ENCODE measurements at places on chromosomes 16 and 17.

DNA sequence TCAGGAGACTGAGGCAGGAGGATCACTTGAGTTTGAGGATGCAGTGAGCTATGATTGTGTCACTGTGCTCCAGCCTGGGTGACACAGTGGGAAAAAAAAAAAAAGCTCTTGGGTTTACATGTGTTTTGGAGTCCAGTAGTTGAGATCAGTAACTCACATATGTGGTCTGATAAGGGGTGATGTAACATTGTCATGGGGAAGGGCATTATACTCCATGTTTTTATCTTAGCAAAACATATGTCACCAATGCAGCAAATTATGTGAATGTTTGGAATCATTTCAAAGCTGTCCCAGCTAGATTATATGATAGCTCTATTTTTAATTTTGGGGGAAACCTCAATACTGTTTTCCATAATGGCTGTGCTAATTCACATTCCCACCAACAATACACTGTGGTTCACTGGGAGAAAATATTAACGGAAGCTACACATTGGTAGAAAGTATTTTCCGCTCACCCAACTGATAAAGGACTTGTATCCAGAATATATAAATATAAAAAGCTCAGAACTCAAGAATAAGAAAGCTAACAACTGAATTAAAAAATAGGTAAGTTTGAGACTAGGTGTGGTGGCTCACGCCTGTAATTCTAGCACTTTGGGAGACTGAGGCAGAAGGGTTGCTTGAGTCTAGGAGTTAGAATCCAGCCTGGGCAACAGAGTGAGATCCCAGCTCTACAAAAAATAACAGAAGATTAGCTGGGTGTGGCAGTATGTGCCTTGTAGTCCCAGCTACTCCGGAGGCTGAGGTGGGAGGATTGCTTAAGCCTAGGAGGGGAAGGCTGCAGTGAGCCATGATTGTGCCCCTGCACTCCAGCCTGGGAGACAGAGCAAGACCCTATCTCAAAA lies 224.1 kb upstream of the TBX2 start:
- DNase-seq, result no peak

GRCh38 chr16:88700636-88701482 lies 5.3 kb downstream of the RNF166 start:
- peak; percentile 75 for DNase-seq

DNA sequence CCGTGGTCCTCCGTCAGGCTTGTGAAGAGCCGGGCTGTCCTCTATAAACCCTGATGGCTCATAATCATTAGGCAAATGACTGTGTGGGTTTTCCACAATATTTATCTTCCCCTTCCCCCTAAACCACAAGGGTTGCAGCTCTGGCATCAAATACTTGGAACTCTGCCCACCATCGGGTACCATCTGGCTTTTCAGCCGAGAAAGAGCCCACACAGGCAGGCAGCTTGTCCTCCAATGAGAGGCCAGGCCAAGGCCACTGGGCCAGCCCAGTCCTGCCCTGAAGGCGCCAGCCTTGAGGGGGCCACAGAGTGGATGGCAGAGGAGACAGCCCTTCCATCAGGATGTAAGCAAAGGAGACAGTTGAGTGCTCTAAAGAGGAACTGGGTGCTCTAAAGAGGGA lies 31.8 kb upstream of the NAT9 start:
- DNase-seq, result no peak

DNA sequence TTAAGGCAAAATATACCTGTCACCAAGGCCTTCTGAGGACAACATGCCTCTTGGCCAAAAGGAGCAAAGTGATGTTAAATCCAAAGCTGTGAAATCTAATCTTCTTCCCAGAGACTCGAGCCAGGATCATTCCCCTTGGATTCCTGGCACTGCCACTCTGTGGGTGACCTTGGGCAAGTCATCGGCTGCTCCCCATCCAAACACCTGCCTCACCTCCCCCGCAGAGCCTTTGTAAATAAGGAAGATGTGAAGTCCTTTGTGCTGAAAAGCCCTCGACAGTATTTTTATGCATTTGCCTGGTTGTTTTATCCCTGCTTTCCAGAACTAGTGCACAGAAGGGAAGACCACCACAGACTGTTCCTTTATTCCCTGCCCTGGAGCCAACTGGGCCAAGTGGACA lies 5.4 kb upstream of the CEP295NL start:
- no peak for DNase-seq

- no peak for DNase-seq
Observed at GRCh38 chr17:50280801-50281441, 6.7 kb downstream of the TMEM92 start.

DNA sequence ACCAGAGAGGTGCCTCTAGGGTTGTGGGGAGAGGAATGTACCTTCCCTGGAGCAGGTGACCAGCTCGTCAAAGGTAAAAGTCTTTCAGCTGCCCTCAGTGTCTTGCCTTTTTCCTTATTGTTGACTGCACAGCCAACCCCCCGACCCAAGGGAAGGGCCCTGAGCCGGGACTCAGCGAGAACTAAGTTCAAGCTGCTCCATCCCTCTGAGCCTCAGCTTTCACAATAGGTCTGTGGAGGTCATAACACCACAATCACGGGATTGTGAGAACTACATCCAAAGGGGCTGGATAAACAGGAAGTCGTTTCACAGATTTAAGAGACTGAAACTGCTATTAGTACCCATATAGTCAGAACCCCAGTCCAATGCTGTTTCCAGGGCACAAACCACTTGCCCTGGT lies 2.6 kb upstream of the KRT36 start:
- peak; percentile 56 for DNase-seq

GRCh38 chr16:1647856-1648255 lies 30.2 kb upstream of the JPT2 start:
- no peak for DNase-seq

GRCh38 chr17:19935169-19935568 lies 42.5 kb downstream of the AKAP10 start:
- peak; percentile 18 for DNase-seq

GRCh38 chr16:79150151-79150550 lies 450.4 kb downstream of the MAF start:
- DNase-seq, result no peak

DNA sequence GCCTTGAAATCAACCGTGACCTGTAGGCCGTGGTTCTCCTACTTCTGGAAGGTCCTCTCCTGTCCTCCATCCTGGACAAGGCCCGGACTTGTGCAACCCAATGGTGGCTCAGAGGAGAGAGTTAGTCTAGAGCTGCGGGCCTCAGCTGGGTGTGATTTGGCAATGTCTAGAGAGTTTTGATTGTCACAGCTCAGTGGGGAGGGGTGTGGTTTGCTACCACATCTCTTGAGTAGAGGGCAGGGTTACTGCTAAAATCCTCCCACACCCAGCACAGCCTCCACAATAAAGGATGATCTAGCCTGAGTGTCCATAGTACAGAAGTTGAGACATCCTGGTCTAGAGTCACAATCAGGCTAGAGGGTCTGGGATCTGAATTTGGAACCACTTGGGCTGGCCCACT lies 40.3 kb downstream of the MYH13 start:
- DNase-seq, result no peak

- no peak for DNase-seq
Observed at GRCh38 chr17:33079201-33079600, 87.6 kb downstream of the SPACA3 start.

DNA sequence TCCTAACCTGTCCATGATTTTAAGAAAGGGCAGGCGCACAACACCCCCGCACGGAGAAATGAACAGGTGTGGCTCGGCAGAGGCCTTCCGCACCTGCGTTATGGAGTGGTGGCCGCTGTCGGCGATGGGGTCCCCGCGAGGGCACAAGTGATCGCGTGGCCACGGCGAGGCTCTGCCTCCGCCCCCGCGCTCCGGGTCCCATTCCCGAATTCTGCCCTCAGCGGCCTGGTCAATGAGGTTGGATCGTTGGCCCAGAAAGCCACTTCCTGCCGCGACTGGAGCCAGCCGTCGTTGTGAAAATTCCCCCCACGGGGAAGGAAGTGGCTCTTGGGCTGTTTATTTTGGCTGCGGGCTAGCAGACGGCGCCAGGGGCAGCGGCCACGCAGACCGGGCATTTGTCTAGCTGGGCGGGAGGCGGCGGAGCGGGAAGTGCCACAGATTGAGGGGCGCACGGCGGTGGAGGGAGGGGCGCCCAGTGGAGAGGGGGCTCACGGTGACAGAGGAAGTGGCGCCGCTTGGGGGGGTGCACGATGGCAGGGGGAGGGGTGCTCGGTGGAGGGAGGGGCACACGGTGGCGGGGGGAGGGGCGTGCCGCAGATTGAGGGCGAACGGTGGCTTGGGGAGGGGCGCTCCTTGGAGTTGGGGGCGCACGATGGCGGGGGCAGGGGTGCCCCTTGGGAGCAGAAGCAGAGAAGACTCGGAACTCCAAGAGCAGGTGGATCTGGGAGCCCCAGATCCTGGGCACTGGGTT lies 25.0 kb downstream of the MRC2 start:
- DNase-seq, result peak; percentile 93

GRCh38 chr16:31382485-31383161 lies 10.5 kb upstream of the ITGAD start:
- peak; percentile 54 for DNase-seq

DNA sequence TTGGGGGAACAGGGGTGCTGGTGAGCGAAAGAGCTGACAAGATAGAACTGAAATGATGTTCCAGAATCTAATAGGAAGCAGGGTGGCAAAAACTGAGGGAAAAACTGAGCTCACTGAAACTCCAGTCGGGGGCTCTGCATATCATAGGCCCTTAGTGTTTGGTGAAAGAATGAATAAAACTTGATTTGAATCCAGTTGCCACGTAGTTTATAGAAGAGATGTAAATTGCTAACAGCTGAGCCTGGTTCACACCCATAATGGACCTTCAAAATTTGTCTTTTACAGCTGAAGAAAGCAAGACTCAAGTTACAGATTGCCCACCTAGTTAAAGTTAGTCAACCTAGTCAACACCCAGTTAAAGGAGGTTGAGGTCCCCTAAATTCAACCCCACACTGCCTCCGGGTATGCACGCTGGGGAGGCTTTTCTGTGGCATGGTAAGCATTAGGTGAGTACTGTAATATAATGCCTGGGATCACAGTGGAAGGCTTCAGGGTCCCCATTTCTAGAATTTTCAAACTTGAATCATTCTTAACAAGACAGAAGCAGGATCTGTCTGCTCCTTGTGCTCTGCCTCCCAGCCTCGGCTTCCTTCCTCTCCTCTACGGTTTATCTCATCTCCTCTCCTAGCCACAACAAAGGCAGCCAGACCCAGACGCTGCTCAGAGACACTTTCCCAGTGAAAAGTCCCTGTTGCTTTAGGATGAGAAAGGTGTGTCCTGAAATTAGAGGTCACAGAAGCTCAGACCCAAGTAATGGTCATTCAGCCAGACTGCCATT lies 26.9 kb upstream of the SUPT4H1 start:
- no peak for DNase-seq

- DNase-seq, result no peak
Observed at GRCh38 chr17:80778716-80779115, 212.9 kb upstream of the CHMP6 start.

GRCh38 chr17:41588126-41588810 lies 1.6 kb upstream of the KRT14 start:
- peak; percentile 9 for DNase-seq

DNA sequence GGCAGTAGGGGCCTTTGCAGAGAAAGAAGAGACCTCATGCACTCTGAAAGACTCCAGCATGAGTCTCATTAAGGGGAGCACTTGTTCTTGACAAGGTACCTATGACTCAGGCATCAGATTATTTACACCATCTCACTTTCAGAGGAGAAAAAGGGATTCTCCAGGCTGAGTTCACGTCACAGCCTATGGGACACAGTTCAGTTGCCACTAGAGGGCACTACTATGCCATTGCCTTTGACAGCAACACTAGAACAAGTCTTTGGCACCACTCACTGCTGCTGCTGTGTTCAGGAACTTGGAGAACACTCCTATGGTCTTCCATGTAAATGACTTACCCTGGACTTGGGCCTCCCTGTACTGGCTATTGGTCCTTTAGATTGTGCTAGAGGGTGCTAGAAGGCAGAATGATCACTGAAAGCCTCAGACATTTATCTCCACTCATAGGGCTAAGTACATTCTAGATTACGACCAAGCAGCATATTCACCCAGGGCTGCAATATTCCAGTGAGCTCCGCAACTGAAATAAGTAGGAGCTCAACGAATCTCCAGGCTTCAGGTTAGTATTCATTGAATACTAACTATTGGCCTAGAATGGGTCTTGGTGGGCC lies 225.1 kb upstream of the CA10 start:
- DNase-seq, result no peak

GRCh38 chr17:8382052-8382879 lies 727 bp downstream of the RPL26 start:
- DNase-seq, result no peak

DNA sequence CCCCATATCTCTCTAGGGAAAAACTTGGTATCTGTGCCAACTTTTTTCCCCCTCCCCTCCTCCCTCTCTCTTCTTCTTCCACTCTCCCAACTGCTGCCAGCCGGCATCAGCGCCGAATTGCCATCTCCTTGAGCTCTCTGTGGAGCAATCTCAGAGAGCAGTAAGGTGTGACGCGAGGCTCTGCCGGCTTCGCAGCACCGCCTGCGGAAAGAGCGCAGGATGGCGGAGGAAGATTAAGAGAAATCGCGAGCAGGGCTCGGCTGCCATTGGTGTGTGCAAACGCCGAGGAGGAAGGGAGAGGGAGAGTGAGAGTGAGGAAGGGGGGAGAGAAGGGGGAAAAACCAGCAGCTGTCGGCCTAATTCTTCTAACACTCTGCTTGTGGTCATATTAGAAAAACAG lies 44.2 kb downstream of the NEUROD2 start:
- DNase-seq, result no peak

- no peak for DNase-seq
Observed at GRCh38 chr16:28106467-28107215, 43.1 kb upstream of the GSG1L start.

- no peak for DNase-seq
Observed at GRCh38 chr16:57666353-57667047, 1.6 kb upstream of the ADGRG3 start.

GRCh38 chr16:20814784-20815183 lies 8.5 kb downstream of the REXO5 start:
- no peak for DNase-seq

DNA sequence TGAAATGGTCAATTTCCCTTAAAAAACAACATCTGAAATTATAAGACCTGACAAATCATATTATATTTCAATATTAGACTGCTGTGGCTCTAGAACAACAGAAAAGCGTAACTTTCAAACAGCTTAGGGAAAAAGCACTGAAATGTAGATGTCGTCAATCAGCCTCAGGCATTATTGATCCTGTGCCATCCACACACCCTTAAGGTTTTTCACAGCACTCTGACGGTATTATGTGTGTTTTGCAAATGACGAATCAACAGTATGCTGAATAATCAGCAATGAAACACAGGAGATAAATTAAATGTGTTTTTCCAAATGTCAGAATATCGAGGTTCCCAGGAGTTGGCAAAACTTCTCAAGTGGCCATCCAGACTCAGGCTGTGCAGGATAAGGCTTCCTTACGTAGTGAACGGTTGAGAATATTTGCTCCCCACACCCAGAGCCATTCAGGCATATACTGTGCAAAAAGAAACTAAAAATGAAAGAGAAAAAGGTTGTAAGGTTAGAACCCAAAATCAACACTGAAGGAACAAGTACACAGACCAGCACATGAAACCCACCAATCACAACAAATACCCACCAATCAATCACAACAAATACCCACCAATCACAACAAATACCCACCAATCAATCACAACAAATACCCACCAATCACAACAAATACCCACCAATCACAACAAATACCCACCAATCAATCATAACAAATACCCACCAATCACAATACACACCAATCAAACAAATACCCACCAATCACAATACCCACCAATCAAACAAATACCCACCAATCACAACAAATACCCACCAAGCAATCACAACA lies 7.7 kb upstream of the MBTPS1 start:
- DNase-seq, result no peak
